8988T (cell line): ENCODE measurements at places on chromosomes 2 and 18.

DNA sequence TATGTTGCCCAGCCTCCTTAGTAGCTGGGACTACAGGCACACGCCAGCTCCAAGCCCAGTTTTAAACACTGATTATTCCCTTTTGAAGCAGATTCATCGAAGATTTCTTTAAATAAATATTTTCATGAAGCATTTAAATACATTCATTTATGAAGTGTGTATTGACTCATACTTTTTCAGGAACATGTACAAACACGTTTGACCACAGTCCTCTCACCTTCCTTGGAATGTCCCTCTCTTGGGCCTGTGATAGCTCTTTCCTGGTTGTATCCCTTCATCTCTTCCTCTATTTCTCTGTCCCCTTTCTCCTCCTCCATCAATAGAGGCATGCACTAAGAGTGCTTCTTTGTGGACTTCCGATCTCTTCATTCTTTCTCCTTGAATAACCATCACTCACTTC lies 2.5 kb downstream of the PSTPIP2 start:
- DNase-seq = no peak

DNA sequence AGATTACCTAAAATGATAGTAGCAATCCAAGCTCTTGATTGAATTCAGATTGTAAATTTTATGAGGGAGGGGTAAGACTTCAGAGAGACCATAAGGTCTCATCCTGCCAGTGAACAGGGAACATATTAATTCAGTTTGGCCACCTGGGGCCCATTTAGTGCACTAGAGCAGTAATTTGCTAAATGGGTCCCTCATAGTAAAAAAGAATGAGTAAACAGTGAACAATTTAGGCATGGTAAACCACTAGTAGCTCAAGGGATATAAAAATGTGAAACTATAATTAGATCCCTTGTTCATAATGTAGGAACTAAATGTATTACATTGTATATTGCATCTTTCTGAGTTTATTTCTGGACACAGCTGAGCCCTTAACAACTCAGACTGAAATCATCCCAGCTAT lies 4.9 kb upstream of the PHLPP1 start:
- no peak for DNase-seq

DNA sequence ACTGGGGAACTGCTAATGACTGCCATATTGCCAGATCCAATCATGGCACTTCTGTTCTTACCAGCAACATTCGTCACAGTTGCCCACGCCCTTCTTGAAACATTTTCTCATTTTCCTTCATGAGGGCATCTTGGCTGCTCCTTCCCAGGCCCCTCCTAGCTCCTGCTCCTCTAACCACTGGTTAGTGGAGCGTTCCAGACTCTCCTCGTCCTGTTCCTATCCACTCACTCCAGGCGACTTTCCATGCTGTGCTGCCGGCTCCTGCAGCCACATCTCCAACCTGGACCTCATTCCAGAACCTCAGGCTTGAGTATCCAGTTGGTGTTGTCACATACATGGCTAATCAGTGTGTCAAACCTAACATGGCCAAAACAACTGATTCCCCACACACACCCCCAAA lies 1.3 kb upstream of the ADI1 start:
- no peak for DNase-seq

- DNase-seq = no peak
Measured at GRCh38 chr18:12317664-12318333, 9.8 kb downstream of the TUBB6 start.

GRCh38 chr2:97957432-97958183 lies 38.1 kb downstream of the TMEM131 start:
- DNase-seq = no peak
